Activated CD4-positive, alpha-beta T cell treated with anti-CD3 and anti-CD28 coated beads, Interleukin-2, amount 50 U/mL, for 24 hours (primary cell): ENCODE measurements at places on chromosomes 2 and 18.

DNA sequence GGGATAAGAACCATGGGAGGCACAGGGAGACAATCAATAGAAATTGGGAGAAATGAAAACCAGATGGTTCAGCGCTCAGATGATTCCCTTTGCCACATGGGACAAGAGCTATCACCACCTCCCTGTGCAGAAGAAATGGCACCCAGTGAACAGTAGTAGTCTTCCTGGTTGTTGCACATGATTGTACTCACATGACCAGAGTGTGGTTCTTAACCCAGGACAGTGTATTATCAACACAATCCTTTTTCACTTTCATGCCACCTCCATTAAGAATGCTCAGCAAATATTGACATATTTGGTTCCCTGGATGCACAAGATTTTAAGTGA, 149.0 kb upstream of the SH3BP4 start:
- no peak for DNase-seq

GRCh38 chr2:88296247-88296646, 126.1 kb downstream of the THNSL2 start:
- DNase-seq, result no peak

DNA sequence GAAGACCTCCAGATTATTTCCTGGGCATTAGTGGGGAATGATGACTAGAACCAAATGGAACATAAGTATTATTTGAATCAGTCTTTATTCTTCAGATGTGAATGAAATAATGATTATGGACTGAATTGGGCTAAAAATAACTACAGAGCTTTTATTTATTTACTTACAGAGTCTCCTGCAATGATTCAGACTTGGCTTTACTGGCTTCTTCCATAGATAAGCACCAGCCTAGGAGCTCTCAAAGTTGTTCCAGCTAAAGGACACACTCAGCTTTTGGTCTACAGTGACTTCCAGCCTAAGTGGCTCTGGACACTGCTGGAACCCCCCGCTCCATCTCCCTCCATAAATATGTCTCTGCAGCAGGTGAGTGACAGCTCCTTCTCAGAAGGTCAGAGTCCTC, 24.3 kb upstream of the ARHGAP25 start:
- no peak for DNase-seq

GRCh38 chr18:79423211-79424007, 27.7 kb downstream of the NFATC1 start:
- DNase-seq, result no peak

DNA sequence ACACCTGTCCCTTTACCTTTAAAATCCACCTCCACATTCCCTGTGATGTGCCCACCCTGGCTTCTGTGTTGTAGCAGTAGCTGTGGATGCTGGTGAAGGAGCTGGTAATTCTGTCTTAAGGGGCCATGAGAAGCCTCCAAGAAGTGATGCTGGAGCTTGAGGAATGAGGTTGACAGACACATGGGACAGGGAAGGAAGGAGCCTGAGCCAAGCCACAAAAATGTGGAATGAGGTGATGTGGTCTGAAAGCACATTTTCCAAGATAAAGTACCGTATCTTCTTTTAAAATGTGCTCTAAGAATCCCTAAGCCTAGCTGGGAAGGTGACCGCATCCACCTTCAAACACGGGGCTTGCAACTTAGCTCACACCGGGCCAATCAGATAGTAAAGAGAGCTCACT, 31.2 kb downstream of the VWA3B start:
- no peak for DNase-seq

DNA sequence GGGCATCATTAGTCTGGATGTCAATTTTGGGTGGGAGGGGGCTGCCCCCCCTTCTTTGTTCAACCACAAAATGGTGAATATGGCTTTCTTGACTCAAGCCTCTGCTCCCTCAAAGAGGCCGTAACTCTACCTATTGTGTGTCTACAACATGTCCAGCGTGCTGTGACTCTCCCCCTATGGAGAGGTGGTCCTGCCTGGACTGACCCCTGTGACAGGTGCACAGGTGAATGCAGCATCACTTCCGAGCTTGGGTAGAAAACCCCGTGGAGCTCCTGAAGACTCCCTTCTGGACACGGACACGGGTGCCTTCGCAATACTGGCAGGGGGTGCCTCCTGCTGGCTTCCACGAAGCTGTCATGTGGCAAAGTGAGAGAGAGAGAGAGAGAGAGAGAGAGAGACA, 397.8 kb downstream of the GALR1 start:
- no peak for DNase-seq

GRCh38 chr2:128217671-128218070, 101.0 kb downstream of the HS6ST1 start:
- DNase-seq, result no peak

DNA sequence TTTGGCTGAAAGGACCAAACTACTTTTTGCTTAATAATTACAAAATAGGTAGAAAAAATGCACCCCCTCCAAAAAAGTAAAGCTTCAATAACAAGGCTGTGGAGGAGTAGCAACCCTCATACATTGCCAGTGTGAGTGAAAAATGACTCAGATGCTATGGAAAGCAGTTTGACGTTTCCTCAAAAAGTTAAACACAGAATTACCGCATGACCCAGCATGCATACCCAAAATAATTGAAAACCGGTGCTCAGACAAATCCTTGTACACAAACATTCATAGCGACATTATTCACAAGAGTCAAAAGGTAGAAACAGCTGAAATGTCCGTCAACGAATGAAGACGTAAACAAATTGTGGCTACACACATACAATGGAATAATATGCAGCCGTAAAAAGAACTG, 38.8 kb upstream of the DAPL1 start:
- DNase-seq, result no peak

DNA sequence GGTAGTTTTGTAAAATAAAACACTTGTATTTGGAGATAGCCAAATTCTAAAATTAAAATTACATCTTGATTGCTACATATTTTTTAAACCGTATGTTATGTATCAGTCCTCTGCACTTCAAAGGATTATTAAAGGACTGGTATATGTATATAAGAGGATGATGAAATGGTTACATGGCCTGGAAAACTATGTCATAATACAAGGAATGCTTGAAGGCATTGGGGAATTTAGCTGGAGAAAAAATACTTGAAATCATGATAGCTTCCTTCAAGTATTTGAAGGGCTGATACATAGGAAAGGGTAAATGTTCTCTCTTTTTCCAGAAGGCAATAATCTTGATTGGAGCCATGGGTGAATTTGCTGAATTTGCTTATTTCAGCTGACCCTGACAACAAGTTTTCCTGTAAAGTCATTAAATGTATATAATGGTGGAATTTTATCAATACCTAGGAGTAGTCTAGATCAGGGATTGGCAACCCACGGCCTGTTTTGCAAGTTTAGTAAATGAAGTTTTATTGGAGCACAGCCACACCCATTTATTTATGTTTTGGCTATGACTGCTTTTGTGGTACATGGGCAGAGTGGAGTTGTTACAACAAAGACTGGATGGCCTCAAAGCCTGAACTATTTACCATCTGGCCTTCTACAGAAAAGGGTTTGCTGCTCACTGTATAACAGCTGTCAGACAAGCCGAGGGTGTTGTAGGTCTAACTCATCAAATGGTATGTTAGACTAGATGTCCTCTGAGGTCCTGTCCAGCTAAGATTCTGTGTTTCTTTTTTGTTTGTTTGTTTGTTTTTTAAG, 34.4 kb downstream of the ACYP2 start:
- no peak for DNase-seq

GRCh38 chr18:9547782-9548181, 66.6 kb downstream of the PPP4R1 start:
- no peak for DNase-seq

DNA sequence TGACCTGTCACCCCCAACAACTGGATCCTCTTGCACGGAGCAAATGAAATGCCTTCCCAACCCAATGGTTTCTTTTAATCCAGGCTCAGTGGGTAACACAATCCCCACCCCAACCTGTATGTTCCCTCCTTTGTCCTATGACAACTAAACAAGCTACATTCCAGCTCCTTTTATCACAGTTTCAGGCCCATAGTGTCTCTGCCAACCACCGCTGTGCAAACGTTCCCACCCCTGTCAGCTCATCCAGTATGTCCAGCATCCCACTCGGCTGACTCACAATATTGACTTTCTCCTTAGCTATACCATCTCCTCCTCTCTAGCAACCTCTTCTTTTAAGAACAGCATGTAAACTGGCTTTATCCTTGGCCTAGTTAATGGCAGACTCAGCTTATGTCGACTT, 117.9 kb upstream of the PPP1CB start:
- DNase-seq, result no peak

DNA sequence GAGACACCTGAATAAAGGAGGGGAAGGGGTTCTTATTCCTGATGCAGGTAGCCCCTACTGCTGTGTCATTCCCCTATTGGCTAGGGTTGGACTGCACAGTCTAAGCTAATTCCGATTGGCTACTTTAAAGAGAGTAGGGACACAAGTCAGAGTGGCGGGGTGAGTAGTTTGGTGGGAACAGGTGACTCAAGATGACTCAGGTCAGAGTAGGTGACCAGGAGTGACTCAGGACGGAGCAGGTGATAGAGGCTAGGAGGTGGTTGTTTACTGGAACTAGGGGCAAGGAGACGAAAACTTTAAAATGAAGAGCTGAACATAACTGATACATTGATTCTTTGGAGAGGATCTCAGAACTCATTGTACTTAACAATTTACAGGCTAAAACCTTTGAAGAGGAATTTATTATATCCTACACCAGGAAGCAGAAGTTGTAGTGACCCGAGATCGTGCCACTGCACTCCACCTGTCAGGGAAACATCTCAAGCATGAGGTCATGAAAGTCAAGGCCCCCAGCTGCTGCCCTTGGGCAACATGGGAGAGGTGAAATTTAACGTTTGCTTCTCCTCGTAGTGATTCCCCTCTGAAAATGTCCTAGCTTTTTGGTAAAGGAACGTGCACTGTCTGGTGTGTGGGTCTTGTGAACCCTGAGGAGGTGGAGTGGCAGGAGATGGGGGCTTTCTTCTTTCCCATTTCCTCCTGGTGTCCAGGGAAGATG, 4.5 kb upstream of the CYP27A1 start:
- no peak for DNase-seq

DNA sequence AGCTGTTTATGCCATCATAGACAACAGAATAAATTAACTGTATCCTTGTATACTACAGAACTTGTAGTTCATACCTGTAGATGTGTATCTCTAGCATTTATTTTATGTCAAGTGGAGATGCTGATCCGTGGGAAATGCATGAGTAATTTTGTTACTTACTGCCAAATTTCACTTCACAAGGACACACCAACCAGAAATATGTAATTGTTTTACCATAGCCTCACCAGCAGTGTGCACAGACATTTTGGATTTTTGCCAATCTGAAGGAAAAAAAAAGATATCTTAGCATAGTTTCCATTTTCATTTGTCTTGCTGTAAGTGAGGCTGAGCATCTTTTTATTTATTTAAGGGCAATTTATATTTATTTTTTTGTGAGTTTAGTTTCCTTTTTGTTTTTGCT, 265.1 kb upstream of the OSR1 start:
- DNase-seq, result no peak

- DNase-seq, result no peak
Measured at GRCh38 chr2:207567671-207568070, 37.9 kb downstream of the CREB1 start.

DNA sequence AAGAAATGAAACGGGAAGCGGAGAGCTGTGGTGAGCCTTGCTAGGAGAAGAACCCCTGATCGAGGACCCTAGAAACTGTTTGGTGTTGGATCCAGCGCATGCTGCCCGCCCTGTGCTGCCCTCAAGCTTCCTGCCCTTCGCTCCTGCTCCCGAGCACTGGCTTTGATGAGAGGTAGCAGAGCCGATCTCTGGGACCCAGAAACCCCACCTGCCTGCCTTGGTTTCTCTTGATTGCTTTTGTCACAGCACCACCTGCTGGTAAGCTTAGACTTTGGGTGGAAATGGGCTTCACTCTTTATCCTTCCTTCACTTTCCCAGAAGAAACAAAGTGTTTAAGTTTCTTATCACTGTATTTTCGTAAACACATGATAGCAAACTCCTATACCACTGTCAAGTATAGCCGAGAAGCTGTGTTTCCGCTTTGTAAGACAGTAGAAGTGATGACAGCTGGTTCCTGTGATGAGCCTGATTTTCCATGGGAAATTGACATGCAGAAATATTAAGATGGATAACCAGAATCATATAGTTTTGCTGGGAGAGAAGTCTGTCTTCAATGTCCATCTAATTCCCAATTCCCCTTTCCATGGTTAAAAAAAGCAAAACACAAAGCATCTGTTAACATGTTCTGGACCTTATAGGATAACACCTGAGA, 267.4 kb downstream of the PHLPP1 start:
- peak; percentile 48 for DNase-seq

- no peak for DNase-seq
Measured at GRCh38 chr18:64331419-64331818, 182.5 kb upstream of the LINC00305 start.
